ENCODE measurements at places on chromosomes 7 and 10. TPM values are rescaled to one million over a fixed set of nuclear protein-coding genes. Genes with fewer than 3 reads are reported as not detected.

Gene EN2
- polyA plus RNA-seq, result 0.03 TPM

Gene FAM237B
- polyA plus RNA-seq, result not detected

GRCh38 chr10:82144153-82144552 is 269.2 kb downstream of the NRG3 start:
- DNase-seq, result no peak

GRCh38 chr7:55177589-55178261 is 158.9 kb downstream of the EGFR start:
- DNase-seq, result no peak

DNA sequence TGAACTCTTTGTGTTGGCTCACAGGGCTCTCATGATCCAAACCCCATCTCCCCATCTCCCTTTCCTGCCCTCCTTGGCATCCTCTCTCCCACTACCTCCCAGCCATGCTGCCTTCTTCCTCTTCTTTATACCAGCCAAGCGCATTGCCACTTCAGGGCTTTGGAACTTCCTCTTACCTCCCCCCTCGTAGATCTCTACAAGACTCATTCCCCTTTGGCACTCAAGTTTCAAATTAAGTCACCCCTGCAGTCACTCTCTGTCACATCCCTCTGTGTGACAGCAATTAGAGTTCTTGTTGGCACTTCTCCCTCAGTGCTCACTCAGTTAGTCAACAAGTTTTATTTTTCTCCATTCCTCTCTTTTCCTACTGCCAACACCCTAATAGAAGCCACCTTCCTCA is 20.8 kb upstream of the NRP1 start:
- DNase-seq, result no peak

GRCh38 chr7:42351316-42351935 is 114.4 kb upstream of the GLI3 start:
- DNase-seq, result no peak

- no peak for DNase-seq
These were observed 2.1 kb downstream of the CNNM1 start for GRCh38 chr10:99331207-99331803.
